MM.1S (cell line): ENCODE measurements at places on chromosomes 16 and 17.

DNA sequence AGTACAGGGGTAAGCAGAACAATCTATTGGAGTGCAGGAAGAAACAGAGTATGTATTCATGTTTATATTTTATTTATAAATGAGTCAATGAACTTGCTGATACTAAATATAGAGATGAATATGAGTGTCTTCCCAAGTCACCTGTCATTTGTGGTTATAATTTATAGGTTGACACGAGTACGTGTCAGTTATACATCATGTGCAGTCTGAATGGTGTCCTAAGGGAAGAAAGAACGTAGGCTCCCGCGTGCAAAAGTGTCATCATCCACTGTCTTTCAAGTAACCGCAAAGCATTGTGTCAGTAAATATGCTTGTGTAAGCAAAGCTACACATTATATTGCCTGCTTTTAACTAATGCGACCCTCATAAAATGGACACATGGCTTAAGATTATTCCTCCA, 786.1 kb downstream of the KCNJ2 start:
- DNase-seq = no peak

GRCh38 chr16:17926866-17927399, 409.6 kb downstream of the NPIPA8 start:
- no peak for DNase-seq

- DNase-seq = no peak
Measured at GRCh38 chr17:40018211-40019121, 3.2 kb downstream of the CSF3 start.

GRCh38 chr17:3870871-3871306, 22.0 kb downstream of the CAMKK1 start:
- peak; percentile 43 for DNase-seq

DNA sequence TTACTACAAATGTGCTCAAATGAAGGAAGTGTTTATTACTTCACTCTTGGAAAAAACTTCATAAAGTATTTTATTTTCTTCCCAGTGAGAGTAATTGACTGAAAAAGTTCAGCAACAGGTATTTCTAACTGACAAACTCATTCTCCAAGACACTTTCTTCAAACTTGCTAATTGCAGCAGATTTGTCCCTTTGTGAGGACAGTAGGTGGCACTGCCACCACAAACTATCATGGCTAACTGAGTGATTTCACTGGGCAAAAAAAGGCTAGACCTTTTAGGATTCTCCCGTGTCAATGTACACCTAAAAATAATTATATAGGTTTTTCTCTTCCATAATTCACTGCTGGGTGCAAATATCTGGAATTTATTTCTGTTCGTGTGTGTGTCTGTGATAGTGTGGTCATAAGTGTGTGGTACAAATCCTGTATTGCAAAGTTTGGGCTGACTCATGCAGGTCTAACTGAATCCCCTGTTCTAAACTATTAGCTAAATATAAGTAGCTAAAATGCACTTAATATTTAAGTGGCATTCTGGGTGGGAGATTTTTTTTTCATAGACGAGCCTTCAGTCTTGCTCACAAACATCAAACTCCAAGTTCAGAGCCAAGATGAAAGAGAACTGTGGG, 3.9 kb downstream of the HS3ST3A1 start:
- DNase-seq = peak; percentile 22

DNA sequence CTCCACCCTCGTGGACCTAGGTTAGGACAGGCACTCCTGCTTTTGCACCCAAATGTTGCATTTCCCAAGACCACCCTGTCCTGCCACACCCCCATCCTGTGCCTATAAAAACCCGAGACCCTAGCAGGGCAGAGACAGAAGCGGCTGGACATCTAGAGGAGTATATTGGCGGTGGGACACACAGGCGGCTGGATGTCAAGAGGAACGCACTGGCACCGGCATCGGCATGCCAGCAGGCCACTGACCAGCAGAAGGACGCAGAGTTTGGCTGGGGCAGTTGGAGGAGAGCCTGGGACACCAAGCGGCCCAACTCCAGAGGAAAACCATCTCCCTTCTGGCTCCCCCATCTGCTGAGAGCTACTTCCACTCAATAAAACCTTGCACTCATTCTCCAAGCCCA, 14.7 kb upstream of the WFIKKN2 start:
- no peak for DNase-seq

DNA sequence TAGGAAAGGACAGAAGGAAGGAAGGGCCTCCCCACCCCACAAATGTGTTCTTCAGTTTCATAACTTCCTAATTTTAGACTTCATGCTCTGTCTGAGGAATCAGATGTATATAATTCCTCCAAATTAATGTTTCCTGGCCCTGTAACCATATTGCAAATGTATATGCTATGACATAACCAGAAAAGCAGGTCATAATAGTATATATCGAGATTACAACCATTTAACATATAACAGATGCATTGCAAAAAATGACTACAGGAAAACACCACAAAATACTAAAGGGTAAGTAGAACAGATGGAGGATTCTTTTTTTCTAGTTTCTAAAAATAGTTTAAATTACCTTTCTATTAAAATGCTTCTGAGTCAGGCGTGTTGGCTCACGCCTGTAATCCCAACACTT, 3.1 kb upstream of the EXOC7 start:
- no peak for DNase-seq

GRCh38 chr17:74249590-74250270, 24.3 kb upstream of the DNAI2 start:
- DNase-seq = no peak
